Cardiac muscle cell (in vitro differentiated cells and primary cell): ENCODE measurements at places on chromosomes 4 and X. TPM values are rescaled to one million over a fixed set of nuclear protein-coding genes. Genes with fewer than 3 reads are reported as not detected.

Gene STATH
- polyA plus RNA-seq: 1.9 TPM in 1 of 2 replicates, not detected in the other

Gene HTT
- polyA plus RNA-seq: 9.7 and 11.4 TPM in 2 replicates

Gene PCDH19
- polyA plus RNA-seq: 0.14 and 1.7 TPM in 2 replicates

Gene HHIP
- polyA plus RNA-seq: 0.34 and 0.99 TPM in 2 replicates

DNA sequence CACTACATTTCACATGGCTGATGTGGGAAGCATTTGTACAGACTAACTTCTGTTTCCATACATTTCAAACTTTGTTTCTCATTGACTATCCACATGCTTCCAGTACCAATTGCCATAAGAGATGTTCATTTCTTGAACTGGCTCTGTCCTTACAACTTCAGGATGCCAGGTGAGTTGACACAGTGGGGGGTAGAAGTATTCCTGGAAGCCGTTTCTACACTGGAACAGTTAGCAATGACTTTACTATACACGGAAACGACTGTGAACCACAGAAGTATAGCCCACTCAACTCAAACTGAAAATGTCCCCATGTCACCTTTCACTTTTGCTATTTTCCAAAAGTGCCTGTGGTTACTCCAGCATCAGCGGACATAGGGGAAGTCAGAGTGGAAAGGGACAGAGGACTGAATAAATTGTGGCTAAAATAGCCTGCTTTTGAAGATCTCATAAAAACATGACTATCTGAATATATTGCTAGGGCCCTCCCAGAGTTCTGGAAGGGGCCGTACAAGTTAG is 38.0 kb upstream of the DSPP start:
- DNase-seq: no peak

GRCh38 chr4:98181809-98182208 is 38.5 kb upstream of the STPG2 start:
- peak; percentile 49 for DNase-seq

DNA sequence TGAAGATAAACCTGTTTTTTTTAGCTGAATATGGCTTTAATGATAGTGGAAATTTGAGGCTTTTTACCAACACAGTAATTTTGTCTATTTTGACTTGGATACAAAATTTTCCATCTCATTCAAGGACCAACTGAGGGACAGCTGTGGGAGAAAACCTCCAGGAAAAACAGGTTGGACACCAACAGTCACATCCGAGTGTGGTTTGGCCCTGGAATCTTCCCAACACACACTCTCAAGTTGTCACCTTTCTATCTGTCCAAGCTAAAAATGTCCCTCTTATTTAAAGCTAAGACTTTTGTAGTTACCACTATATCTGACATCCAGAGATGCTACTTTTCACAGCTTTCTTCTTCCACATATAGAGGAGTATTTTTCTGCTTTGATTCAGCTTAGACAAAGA is 404.9 kb downstream of the PCDH7 start:
- DNase-seq: no peak

DNA sequence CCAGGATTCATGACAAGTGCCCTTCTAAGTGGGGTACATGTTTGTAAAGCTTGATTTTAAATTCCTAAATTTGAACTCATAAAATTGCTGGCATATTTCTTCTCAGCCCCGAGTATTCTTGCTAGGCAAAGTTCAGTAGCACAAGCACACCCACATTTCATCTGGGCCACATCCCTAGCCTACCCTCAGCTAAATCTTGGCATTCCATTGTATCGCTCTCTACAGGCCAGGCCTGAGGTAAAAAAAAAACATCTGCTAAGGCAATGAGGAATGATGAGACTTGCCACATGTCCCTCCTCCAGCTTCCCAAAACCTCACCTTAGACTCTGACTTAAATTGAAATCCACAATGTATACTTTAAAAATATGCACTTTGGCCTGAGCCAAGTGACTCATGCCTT is 51.4 kb upstream of the VCX3B start:
- no peak for DNase-seq

DNA sequence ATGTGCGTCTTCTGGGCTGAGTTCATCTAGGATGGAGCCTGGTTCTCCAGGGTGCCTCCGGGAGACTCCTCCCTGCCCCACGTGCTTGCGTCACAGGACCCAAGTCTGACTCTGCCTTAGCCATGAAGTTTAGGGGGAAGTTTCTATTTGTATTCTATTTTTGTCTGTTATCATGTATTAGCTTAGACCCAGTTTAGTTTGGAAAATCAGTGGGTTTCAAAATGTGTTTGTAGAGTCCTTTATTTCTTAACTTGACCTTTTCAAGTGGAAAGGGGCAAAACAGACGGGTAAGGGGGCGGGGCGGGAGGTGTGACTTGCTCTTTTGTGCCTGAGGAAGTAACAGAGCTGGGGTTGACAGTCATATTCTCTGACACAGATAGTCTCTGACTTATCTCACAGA is 86.0 kb downstream of the HTT start:
- no peak for DNase-seq

DNA sequence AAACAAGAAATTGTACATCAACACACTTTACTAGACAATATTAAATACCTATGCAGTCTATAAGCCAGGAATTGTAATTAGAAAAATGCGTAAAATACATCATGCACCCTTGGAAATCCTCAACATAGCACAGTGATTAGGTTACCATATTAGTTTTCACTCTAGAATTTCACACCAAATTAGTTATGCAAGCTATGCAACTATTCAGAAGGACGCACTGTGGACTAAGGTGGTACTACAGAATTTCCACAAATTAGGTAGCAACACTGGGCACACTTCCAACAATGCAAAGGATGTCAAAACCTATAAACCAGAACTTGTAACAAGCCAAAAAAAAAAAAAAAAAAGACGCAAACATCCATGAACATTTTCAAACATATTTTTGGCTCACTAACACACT is 71.1 kb upstream of the ZCCHC13 start:
- no peak for DNase-seq

- DNase-seq: peak; percentile 23
Observed at GRCh38 chr4:121951521-121952110, at the start of gene TRPC3. Gene TRPC3, minus strand, starts transcription at chr4:121952060. Its CDS starts 380 bp downstream, at chr4:121951680.

- DNase-seq: peak; percentile 81
Observed at GRCh38 chr4:38804654-38805295, at the start of gene TLR1. Gene TLR1, minus strand, starts transcription at chr4:38804791. Its CDS starts 5,960 bp downstream, at chr4:38798831.
